Stimulated activated CD8-positive, alpha-beta memory T cell treated with anti-CD3 and anti-CD28 coated beads, Interleukin-2, amount 100 ng/mL, for 1 hour (primary cell): ENCODE measurements at places on chromosomes 16 and 17.

- DNase-seq: no peak
Measured at GRCh38 chr16:1538804-1539520, 5.5 kb downstream of the TMEM204 start.

GRCh38 chr17:927611-928461 lies 51.7 kb downstream of the NXN start:
- no peak for DNase-seq

GRCh38 chr17:17846645-17847044 lies 9.9 kb upstream of the SREBF1 start:
- DNase-seq: no peak

GRCh38 chr16:7382521-7382920 lies 49.9 kb downstream of the RBFOX1 start:
- DNase-seq: no peak

- no peak for DNase-seq
Measured at GRCh38 chr17:80364091-80364691, 50.8 kb upstream of the ENDOV start.

GRCh38 chr16:14501331-14502255 lies 128.5 kb downstream of the PARN start:
- DNase-seq: no peak
